ENCODE measurements at places on chromosomes 12 and 14.
A peak's percentile ranks its signal among the peaks of the same experiment; 100 is the strongest.

- no peak for DNase-seq
Measured at GRCh38 chr14:84436528-84436927, 1093.4 kb upstream of the FLRT2 start.

- no peak for DNase-seq
Measured at GRCh38 chr12:89947437-89948270, 239.0 kb upstream of the ATP2B1 start.

- DNase-seq = no peak
Measured at GRCh38 chr14:70358631-70359030, 852 bp downstream of the COX16 start.

GRCh38 chr14:56241461-56241860 is 123.2 kb downstream of the PELI2 start:
- no peak for DNase-seq

DNA sequence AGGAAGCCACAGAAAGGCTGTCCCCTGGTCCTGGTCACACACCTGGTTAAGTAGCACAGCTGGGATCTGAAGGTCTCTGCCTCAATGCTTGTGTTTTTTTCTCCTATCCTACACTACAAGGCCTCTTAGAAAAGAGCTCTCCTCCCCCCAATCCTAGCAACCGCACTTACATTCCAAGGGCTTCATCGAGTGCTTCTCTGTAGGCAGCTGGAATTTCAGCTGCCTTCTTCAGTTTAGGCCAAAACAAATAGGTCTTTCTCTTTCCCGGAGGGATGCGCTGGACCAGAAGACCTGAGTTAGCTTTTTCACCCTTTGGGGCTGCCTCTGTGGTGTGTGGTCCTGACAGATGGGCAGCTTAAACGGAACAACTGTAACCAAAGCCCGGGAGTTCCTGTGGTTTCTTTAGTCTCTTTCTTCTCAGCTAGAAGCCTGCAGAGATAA is 109.7 kb downstream of the GPATCH2L start:
- peak; percentile 8 for DNase-seq

- no peak for DNase-seq
Measured at GRCh38 chr14:96989306-96989705, 192.1 kb downstream of the VRK1 start.

DNA sequence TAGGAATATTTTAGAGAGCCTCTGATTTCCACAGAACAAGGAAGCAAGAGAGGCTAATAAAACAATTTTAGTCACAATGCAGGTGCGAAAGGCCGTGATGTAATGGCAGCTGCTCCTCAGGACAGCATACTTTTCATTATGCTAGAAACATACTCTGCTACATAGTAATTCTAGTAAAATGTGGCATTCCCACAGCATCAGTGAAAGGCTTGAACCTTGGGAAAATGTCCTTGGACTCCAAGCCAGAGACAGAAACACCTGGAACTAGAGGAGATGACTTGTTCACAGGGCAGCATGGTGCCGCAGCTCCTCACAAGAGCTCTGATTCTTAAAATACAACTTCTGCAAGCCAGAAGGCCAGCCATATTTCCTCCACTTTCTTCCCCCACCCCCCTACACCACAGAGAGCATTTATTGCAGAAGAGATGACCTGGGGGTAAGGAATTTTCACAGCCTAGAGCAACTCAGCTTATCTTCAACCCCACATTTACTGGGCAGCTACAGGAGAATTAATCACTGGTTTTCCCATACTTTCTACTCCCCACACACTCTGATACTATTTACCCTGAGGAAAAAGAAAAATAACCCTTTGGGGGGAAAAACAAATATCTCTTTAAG is 15.8 kb downstream of the ABCC9 start:
- DNase-seq = no peak

DNA sequence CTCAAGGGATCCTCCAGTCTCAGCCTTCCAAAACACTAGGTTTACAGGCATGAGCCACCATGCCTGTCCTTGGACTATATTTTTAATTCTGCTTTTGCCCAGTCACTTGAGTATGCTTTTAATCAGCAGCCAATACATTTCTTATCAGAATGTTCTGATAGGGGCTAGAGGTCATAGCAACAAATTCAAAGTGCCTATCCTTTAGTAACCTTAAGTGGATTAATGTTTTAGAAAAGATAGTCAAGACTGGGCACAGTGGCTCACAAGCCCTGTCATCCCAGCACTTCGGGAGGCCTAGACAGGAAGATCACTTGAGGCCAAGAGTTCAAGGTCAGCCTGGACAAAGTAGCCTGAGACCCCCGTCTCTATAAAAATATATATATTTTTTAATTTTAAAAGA is 37.1 kb downstream of the CKB start:
- DNase-seq = no peak

DNA sequence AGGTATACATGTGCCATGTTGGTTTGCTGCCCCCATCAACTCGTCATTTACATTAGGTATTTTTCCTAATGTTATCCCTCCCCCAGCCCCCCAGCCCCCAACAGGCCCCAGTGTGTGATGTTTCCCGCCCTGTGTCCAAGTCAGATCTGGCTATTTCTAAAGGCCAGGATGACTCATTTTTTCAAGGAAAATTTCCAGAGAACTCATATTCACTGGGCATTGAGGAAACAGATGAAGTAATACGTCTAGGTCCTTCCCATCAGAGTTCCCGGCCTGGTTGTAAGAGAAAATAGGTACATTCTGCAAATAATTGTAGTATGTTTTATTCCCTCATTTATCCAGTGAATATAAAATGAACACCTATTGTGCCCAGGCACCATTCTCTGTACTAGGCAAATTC is 345.2 kb downstream of the BCL11B start:
- no peak for DNase-seq

DNA sequence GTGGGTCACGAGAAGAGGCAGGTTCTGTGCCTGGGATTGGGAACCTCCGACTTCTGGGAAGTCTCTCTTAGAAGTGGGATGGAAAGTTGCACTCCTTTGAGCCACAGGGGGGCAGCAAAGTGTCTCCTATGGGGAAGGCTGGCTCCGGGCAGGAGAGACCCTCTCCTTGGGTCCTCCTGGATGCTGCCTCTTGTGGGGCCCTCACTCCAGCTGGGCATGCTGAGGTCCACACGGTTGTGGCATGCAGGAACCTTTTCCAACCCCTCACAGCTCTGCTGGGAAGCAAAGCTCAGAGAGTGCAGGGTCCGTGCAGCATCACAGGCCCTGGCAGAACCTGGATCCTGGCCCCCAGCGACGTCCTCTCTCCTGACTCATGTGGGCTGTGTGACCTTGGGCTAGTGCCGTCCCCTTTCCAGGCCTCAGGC is 17.4 kb downstream of the SDSL start:
- DNase-seq = peak; percentile 43

DNA sequence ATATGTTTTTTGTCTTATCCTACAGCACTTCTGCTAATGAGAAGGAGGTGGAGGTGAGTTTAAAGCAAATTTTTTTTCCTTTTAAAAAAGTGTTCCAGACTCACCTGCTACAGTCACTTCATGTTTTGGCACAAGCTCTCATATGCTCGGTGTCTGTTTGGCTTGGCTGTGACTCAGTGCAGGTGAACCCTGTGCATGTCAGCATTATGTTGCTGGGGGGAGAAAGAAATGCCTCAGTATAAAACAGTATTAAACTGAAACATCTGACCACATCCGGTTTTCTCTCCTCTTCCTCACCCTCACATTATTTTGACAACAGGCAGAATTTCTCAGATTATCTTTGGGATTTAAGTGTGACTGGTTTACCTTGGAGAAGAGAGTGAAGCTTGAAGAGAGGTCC is 105.2 kb downstream of the DNAI7 start:
- no peak for DNase-seq

DNA sequence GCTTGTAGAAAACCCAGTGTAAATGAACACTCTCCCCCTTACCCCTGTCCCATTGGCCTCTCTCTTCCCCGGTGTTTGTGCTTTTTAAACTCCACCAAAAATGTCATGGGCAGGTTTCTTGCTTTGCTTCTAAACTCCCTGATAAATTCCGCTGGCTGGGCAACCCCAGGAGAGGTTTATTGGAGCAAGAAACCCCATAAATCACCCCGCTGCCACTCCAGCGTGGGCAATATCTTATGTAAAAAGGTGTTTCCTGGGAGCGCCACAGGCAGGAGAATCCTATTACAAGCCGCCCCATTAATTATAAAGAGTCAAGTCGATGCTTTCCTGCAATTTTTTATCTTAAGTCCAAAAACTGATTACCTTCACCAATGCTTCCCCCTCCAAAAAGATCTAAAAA is 22.8 kb downstream of the LHX5 start:
- DNase-seq = no peak

GRCh38 chr14:95569440-95569839 is 34.6 kb downstream of the GLRX5 start:
- no peak for DNase-seq

GRCh38 chr12:62998454-62998853 is 63.5 kb upstream of the PPM1H start:
- no peak for DNase-seq

- DNase-seq = no peak
Measured at GRCh38 chr12:7210642-7211151, 21.2 kb downstream of the PEX5 start.

GRCh38 chr12:103561174-103561573 is 25.9 kb upstream of the STAB2 start:
- no peak for DNase-seq

GRCh38 chr12:119749666-119750065 is 81.7 kb downstream of the PRKAB1 start:
- no peak for DNase-seq

GRCh38 chr14:77598366-77599070 is 17.9 kb downstream of the SPTLC2 start:
- DNase-seq = no peak

GRCh38 chr12:56234746-56235436 is 5.0 kb downstream of the SLC39A5 start:
- DNase-seq = no peak

DNA sequence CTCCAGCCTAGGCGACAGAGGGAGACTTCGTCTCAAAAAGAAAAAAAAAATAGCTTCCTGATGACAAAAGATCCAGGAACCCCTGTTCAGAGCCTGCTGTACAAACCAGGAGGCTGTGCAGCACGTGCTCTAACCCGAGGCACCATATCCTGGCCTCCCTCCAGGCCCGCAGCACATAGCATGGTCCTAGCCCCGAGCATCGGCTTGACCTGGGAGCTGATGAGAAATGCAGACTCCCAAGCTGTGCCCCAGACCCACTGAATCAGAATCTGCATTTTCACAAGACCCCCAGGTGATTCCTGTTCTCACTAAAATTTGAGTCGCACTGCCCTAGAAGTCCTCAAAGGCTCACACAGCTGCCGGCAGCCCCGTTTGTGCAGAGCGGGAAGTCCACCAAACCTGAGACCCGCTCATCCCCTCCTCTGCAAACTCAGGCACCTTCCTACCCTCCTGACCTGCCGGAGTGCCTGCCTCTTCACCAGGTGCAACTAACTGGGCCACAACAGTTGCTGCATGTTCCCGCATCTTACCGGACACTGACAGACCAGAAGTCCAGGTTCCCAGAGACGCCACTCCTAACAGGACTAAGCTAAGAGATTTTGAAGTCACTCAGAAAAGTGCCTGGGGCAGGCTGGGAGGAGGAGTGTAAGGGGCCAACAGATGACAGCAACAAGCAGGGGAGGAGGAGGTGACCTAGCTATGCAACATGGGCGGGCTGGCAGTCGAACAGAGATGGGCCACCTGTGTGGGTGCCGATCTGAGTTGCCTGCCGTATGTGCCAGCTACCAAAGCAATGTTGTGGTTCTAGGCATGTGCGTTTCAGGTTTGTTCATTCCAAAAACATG is 24.0 kb upstream of the RIN3 start:
- no peak for DNase-seq

- DNase-seq = no peak
Measured at GRCh38 chr12:51529651-51529970, 61.4 kb upstream of the SCN8A start.

- no peak for DNase-seq
Measured at GRCh38 chr14:22939684-22940083, 10.5 kb upstream of the PRMT5 start.

DNA sequence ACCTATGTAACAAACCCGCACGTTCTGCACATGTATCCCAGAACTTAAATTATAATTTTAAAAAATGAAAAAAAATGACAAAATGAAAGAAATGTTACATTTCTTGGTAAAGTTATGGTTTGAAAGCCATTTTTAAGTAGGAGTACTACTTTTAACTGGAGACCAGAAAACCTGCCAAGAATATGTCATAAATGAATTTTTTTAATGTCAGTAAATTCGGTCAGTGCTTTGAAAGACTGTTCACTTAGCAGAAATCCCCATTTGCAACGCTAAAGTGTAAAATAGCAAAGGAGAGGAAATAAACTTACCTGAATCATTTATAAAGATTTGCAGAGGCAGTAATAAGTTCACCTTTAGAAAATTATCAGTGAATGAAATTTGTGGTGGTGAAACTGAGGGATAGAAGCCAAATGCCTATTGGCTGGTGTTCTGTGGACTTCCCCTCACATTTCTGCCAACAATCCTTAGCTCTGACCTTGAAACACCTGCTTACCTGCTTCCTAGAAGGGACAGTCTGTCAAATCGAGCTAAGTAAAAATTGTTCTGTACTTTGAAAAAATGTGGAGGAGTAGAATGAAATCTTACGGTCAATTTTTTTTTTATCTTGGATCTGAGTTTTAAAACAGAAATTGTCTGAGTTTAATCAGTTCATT is 714.2 kb downstream of the SLC6A15 start:
- no peak for DNase-seq

GRCh38 chr14:100376751-100377171 is 53.6 kb downstream of the SLC25A47 start:
- peak; percentile 27 for DNase-seq

GRCh38 chr12:76031081-76031413 is 529 bp downstream of the PHLDA1 start:
- no peak for DNase-seq

DNA sequence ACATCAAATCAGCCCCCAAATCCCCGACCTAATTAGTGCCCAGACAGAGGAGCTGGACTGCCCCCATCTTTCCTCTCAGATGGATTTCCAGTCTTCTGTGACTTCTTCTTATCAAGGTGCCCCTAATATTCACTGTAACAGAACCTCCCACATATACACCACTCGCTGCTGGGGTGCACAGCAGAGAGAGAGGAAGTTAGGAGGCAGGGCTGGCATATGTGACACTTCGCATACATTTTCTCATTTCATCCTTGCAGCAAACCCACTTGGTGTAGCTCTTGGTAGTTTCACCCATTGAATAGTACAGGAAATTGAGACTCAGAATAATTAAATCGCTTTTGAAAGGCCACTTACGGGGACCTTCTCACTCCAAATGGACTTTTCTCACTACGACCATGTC is 56.5 kb upstream of the CCND2 start:
- no peak for DNase-seq

DNA sequence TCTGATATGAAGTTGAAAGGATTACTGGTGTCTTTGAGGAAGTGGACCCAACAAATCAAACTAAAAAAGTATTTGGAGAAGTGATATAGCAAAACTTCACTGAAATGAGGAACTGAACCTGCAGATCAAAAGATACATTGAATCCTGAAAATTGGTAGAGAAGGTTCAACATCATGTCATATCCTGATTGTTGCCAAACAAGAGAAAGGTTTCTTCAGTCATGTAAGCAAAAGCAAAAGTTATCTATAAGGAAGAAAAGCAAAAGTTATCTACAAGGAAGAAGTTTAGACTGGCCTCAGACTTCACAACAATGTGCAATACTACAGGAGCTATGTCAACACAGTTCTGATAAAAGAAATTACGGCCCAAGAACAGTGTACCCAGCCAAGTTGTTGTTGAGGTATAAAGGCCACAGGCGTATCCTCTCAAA is 142.7 kb downstream of the RAD51B start:
- no peak for DNase-seq

Data from SW480 (cell line).